Hematopoietic multipotent progenitor cell (in vitro differentiated cells): ENCODE measurements at places on chromosomes 3 and 15.

GRCh38 chr3:15815696-15816095 is 17.9 kb upstream of the ANKRD28 start:
- DNase-seq, result no peak

- peak; percentile 41 for DNase-seq
Measured at GRCh38 chr3:69309814-69310213, 76.1 kb downstream of the FRMD4B start.

DNA sequence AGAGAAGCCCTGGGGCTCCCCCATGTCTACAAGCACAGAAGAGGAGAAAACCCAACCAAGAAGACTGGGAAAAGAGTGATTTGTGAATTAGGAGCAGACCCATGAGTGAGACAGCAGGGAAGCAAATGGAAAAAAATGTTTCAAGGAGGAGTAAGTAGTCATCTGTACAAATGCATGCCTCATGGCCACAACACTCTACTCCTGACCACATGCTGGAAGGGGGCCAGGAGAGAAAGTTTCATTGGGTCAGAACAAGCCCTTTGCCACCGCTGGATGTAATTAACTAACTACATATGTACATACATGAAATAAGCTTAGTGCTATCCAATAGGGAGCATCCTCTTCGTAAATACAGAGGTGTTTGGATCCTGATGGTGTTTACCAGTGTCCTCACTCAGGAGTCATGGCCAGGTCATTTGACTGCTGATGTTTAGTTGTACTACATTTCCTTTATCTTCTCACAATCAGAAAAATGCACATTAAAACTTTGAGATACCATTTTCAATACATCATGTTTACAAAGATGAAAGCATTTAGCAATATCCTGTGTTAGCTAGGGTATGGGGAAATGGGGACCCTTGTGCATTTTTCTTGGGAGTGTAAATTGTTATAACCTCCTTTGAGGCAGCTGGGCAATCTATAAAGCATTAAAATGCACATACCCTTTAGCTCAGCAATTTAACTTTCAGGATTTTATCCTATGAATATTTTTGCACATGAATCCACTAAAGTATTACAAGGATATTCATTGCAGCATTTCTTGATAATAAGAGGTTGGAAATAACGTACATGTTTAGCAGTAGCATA is 27.1 kb downstream of the CLRN1 start:
- no peak for DNase-seq

DNA sequence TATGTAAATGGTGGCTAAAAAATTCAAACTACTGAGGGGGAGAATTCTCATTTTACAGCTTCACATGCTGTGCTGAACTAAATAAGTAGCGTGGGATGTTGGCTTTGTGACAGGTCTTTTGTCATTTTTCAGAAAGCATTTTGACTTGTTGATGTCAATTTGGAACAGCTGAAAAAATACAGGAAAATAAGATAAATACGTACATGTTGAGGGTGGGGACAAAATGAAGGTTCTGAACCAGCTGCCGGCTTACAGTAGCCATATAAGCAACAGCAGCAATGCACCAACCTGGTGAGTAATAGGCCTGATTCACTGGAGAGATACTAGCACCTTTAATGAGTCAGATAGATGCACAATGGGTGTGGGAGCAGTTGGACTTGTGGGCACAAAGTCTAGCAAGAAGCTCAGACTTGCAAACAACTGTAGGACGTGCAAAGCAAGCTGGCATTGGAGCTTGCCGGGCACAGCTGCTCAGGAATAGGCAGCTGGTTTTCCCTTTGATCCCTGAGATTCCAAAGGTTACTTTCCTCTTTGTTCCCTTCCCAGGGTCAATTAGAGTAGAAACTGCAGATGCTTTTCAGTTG is 12.9 kb downstream of the B3GNT5 start:
- no peak for DNase-seq

DNA sequence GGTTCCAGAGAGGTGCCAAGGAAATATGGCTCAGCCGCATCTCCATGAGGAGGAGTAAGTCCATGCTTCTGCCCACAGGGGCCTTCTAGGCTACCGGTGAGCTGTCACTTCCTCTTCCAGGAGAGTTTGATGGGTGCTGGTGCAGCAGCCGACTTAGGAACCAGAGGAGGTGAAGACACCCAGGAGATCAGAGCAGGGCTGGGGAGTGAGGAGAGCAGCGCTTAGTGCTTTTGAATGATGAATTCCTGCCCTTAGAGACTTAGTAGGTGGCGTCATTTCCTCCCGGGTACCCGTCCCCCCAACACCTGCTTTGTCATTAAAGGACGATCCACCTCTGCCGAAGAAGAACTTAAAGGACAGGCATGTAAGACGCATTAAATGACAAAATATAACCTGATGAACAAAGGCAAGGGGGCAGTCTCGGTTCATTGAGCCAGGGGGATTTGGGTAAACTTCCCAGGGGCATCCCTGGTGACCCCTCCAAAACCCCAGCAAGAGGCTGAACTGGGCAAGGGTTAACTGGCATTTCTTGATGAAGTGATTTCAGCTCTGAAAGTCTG is 67.6 kb downstream of the HES1 start:
- no peak for DNase-seq

DNA sequence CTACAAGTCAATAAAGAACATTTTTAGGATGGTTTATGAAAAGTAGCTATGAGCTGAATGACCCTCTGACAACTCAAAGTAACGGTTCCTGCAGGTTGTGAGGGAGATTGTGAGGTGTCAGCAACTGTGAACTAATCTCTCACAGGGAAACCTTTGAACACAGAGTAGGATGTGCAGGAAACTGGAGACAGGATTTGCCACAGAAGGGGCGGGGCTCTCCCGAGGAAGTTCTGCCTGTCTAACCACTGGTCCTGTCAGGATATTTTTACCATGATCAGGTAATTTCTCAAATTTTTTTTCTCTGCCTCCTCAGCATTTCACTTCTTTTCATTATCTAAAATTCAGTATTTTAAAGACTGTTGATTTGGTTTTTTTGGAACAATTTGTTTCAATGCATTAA is 33.3 kb downstream of the LEO1 start:
- no peak for DNase-seq

- no peak for DNase-seq
Measured at GRCh38 chr3:149464542-149465328, 9.8 kb upstream of the TM4SF4 start.

DNA sequence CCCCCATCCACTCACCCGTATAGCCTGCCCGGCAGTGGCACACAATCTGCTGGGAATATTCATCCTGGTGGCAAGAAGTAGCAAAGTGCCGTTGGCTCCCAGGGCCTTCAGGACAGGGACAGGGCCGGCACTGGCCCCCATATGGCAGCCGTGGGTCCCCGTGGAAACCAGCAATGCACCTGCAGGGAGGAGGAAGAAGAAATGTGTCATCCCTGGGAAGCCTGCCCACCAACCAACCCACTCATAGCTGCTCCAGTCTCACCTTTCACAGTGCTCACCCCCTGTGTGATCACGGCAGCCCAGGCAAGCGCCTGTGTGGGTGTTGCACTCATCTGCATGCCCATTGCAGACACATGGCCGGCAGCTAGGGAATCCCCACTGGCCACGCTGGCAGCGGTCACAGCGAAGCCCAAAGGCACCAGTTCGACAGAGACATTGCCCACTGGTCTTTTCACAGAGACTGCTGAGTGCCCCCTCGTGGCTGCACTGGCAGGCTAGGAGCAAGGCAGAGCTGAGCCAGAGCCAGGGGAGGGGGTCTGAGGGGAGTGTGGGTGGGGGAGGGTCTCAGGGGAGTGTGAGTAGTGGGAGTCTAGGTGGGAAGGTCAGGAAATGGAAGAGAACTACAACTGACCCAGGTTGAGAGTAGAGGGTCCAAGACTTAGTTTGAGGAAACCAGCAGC is 4.5 kb upstream of the USP19 start:
- no peak for DNase-seq

- peak; percentile 71 for DNase-seq
Measured at GRCh38 chr3:159884661-159885402, 103.8 kb upstream of the IL12A start.

GRCh38 chr3:145055375-145056076 is 1083.9 kb downstream of the DIPK2A start:
- DNase-seq, result no peak
